ENCODE measurements at places on chromosomes 3 and 15. TPM values are rescaled to one million over a fixed set of nuclear protein-coding genes. Genes with fewer than 3 reads are reported as not detected.

TM6SF1 gene
- total RNA-seq: 6.5 TPM

WDR72 gene
- 0.10 TPM for total RNA-seq

RHOA gene
- total RNA-seq: 266 TPM

EBLN2 gene
- total RNA-seq: 0.69 TPM

TMEM40 gene
- total RNA-seq: 2.8 TPM

MLF1 gene
- total RNA-seq: 234 TPM

SLC27A2 gene
- total RNA-seq: not detected

SLC28A1 gene
- 0.50 TPM for total RNA-seq

NISCH gene
- total RNA-seq: 48.3 TPM

CFAP161 gene
- 0.94 TPM for total RNA-seq

Measured in left ventricle myocardium superior (tissue), 1 donor.